ENCODE measurements at places on chromosomes 3 and 15.

DNA sequence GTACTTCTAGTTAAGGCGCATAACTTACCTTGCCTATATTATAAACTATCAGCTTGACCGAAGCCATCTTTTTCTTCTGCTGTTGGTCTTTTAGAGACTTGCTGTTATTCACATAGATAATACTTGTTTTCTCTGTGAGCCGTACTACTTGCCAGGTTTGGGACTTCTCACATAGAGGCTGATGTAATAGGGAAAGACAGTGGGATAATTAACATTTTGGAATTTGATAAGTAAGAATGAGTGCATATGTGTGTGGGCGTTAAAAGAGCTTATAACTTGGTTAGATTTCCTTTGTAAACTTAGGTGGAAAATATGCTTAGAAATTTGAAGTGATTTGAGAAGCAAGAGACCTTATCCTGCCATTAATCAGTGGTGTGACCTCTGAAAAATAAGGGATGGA lies 47.8 kb downstream of the FNDC3B start:
- DNase-seq: no peak

GRCh38 chr3:52820736-52821135 lies 9.7 kb downstream of the ITIH4 start:
- no peak for DNase-seq

GRCh38 chr3:42658771-42659390 lies 5.4 kb downstream of the ZBTB47 start:
- no peak for DNase-seq

GRCh38 chr3:32498252-32498651 lies 4.4 kb downstream of the CMTM6 start:
- DNase-seq: peak; percentile 49

- peak; percentile 71 for DNase-seq
These were observed 36.6 kb downstream of the MRAS start for GRCh38 chr3:138384976-138385375.

GRCh38 chr3:111373239-111373638 lies 168.8 kb upstream of the CD96 start:
- DNase-seq: no peak

DNA sequence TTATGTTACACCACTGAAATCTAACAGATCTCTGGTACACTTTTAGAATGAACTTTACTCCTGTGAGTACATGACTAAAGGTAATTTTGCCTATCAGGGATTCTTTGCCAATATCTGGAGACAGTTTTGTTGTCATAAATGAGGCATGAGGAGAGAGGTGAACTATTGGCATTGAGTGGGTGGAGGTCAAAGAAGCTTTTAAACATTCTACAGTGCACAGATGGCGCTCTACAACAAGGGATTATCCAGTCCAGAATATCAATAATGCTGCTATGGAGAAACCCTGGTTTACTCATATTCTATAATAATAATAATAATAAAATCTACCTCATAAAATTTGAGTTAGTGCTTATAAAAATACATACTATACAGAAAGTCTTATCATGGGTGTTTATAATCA lies 702.3 kb downstream of the SI start:
- no peak for DNase-seq

GRCh38 chr3:49523756-49524747 lies 30.2 kb upstream of the BSN start:
- DNase-seq: no peak

GRCh38 chr15:93451265-93451664 lies 362.3 kb upstream of the RGMA start:
- no peak for DNase-seq

- DNase-seq: no peak
These were observed 8.0 kb upstream of the MORC1 start for GRCh38 chr3:109125902-109126301.

DNA sequence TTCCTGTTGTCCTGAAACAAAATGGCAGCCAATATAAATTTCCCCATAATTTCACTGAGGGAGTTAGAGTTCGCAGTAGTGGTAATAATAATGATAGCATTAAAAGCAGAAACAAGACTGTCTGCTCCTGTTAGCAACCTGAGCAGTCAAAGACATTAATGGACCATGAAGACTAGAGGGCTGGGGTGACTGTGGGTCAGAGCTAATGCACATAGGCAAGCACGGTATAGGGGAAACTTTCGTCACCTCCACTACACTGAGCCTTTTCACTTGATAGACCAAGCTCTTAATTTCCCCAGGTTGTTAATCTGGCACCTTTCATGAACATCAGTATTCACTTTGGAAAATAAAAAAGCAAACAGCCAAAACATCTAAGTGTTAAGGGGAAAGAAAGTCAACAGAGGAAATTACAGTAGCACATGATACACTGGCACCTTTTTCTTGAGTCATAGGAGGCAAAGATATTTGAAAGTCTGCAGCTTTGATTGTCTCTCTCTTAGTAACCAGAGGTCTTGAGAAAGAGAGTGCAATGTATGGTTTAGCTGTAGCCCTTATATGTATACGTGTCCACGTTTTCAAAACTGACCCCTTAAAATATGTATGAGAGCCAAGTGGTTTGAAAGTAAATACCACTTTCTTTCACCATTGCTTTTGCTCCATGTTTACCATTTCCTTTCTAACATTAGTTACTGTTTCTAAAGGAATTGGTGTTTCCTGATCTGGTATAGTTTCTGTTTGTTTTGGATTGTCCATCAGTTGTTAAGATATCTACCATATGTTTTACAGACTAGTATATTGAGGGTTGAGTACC lies 104.8 kb downstream of the FILIP1L start:
- DNase-seq: no peak

DNA sequence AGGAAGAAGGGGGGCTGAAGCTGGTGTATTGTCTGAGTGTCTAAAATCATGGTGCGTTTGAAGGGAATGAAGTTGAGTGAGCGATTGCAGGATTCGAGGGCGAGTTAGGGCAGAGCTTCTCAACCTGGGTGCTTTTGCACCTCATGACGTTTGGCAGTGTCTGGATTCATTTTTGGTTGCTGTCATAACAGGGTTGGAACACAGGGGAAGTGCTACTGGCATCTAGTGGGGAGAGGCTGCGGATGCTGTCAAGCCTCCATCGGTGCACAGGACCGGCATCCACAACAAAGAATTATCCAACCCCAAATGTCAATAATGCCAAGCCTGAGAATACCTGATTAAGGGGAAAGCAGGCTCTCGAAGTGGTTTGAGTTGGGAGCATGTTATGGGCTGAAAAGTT lies 120.0 kb downstream of the SLCO3A1 start:
- DNase-seq: peak; percentile 20

DNA sequence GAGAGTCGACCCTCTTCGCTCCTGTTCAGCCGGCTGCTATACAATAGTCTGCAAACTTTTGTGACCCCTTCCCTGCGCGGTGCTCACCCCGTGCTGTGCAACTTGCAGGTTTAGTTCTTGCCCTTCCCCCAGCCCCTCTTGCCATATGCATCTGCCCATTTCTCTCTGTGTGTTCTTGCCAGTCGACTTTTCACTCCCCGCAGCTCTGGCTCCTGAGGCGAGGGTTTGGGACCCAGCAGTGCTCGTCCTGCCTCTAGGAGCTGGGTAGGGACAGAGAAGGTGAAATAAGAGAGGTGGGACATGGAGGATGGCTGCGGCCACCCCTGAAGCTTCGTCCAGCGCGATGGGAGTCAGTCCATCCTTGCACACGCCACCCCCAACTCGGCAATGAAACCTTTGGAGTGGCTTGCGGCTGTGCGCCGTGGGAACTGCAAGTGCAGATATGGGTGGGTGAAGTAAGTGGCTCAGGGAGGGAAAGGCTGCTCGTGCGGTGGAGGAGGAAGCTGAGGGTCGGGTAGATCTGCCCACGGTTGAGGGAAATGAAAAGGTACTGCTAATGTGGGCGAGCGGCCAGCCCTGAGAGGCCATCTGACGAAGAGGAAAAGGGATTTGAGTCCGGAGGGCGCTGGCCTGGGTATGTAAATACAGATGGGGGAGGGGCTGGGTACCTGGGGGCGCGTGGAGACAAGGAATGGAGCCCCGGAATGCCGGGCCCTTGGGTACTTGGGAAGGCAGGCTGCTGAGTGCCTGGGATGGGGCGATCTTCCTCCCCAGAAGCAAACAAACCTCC lies 1.0 kb downstream of the LRRC3B start:
- no peak for DNase-seq

DNA sequence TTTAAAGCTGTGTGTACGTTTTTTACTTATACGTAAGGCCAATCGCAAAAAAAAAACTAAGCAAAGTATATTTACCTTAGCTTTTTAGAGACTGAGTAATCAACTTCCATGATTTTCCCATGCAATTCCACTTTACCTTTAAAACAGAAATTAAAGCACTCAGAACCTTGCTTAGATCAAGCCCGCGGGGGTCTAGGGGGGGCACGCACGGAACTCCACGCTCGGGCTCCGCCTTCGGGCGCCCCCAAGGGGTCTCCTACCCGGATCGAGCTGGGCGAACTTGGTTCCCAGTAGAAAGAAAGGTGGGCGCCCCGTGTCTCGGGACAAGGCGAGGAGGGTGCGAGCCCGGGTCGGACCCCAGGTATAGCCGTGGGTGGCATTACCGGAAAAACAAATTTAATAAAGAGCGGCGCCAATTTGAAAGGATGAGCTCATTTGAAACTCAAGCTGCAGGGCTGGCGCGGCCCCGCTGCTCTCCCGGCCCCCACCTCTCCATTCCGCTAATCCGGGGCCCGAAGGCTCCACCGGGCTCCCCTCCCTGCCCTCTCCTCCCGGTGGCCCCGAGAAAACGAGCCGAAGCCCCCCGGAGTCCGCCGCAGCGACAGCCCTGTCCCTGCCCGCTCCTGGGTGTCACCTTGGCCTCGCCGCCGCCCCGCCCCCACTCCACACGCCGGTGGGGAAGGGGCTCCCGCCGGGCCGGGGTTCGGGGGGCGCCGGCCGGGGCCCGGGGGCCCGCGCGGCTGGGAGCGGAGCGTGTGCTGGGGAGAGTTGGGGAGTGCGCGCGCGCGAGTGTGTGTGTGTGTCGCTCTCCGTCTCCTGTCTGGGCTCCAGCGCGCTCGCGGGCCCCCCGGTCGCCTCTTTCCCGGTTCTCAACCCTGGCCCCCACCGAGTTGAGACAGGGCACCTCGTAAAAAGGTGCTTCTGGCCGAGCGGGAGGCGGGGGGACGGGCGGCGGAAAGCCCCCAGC lies 1.5 kb downstream of the IGF2BP2 start:
- DNase-seq: no peak

DNA sequence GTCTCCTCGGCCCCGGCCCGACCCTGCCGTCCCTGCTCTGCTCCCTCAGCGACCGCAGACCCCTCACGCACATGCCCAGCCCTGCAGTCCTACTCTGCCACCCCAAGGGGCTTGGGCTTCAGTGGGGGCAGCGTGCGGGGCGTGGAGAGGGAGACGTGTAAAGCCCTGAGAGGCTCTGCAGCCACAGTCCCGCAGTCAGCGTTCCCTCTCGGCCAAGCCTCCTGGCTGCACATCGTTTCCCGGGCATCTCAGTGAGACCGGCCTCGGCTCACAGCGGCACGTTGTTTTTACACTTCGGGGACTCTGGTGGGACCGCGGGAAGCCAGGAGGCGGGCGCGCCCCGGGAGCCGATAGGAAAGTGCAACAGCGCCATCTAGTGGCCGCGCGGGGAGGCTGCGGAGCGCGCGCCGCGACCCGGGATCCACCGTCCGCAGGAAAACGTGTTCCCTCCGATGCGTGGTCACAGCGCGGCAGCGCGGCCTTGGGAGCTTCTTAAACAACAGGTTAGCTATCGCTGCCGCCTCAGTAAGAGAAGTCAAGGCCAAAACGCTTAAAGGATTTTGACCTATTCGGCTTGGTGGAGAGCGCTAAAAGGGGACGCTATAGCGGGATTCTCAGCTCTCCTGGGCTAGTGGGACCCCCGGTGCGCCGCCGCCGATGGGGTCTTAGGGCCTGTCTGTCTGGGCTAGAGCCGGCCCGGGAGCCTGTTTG lies 226.8 kb upstream of the IGF1R start:
- peak; percentile 24 for DNase-seq

DNA sequence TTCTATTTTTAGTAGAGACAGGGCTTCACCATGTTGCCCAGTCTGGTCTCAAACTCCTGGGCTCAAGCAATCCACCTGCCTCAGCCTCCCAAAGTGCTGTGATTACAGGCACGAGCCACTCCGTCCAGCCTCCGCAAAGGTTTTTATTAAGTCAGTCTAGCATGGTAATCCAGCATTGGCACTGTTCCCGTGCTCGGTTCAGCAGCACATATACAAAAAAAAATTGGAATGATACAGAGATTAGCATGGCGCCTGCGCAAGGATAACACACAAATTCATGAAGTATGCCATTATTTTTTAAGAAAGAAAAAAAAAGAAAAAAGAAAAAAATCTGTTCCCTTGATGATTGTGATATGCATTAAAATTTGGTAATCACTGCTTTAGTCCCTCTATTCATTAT lies 8.5 kb downstream of the CKMT1A start:
- no peak for DNase-seq
